ENCODE measurements at places on chromosomes 3 and 15. TPM values are rescaled to one million over a fixed set of nuclear protein-coding genes. Genes with fewer than 3 reads are reported as not detected.

DNA sequence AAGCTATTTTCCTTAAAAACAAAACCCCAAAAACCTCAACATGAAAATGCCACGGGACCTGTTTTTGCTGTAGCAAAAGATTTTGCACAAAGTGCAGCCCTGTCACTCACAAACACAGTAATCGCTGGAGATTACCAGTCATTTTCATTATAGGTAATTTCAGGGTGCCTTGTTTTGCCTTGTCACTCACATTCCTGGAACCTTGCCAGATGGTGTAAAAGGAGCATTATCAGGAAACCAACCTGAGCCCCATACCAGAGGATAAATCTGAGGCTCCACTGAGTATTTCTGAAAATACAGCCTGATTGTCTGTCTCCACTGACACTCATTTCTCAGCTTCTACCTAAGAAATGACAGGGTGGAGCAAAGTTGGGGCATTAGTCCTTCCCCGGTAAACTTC, 791.3 kb upstream of the LMCD1 start:
- DNase-seq = no peak

DNA sequence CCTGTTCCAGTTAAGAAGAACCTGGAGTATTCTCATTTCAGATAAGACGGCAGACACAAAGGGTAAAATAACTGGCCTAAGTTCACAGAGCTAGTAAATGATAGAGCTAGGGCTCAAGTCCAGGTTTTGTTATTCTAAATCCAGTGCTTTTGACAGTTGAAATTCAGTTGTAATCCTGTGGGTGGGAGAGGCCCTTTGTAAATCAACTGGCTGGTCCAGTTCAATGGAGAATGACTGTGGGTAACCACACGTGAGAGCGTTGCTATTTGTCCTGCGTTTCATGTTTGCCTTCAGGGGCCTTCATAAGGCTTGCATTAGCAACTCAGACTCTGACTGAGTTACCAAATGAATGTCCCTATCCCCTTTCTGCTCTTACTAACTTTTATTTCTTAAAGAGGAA, 24.2 kb upstream of the CD96 start:
- peak; percentile 46 for DNase-seq

DNA sequence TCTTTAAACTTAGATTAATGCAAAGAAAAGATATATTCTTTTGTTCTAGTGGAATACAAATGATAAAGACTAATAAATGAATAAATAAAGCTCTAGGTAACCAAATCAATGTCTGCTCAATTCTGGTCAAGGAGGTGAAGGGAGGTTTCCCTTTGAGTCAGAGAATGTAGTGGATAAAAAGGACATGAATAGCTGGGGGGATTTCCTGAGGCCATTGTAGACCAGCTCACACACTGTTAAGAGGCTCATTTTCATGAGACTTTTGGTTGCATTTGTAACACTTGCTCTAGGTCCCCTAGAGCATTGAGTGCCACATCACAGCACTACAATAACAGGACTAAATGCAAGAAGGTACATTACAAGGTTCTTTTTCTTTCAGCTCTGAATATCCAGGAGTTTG, 170.7 kb downstream of the TIGIT start:
- DNase-seq = no peak

GRCh38 chr3:48047841-48048464, 31.7 kb upstream of the MAP4 start:
- peak; percentile 30 for DNase-seq

GRCh38 chr15:67185051-67185450, 69.4 kb downstream of the AAGAB start:
- DNase-seq = no peak

DNA sequence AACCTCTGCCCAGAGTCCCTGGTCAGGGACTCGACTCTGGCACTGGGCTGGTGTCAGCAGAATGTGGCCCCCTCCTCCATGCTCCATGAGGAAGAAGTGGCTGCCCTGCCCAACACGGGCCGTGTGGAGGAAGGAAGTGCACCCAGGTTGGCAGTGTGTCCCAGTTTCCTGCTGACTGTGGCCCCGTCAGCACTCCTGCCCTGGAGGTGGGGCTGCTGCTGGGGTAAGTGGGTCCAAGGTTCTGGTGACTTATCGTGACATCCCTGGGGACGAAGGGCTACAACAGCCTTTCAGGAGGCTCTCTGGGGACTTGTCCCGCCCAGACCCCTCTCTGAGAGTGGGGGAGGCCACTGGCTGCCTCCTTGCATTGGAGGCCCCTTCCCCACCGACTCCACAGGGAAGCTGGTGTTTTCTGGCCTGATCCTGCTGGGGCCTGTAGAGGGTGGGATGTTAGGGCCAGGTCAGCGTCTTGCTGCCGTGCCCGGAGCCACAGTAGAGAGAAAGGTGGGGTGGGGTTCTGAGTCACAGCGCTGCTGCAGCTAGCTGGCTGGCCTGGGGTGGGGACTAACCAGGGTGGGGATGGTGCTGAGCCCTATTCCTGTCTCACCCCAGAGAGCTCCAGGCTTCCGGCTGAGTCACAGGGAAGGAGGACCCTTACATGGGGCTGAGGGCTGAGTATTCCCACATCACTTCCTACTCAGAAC, 10.5 kb downstream of the SEMA4B start:
- DNase-seq = peak; percentile 97

GRCh38 chr15:70358871-70359647, 261.3 kb upstream of the TLE3 start:
- no peak for DNase-seq

DNA sequence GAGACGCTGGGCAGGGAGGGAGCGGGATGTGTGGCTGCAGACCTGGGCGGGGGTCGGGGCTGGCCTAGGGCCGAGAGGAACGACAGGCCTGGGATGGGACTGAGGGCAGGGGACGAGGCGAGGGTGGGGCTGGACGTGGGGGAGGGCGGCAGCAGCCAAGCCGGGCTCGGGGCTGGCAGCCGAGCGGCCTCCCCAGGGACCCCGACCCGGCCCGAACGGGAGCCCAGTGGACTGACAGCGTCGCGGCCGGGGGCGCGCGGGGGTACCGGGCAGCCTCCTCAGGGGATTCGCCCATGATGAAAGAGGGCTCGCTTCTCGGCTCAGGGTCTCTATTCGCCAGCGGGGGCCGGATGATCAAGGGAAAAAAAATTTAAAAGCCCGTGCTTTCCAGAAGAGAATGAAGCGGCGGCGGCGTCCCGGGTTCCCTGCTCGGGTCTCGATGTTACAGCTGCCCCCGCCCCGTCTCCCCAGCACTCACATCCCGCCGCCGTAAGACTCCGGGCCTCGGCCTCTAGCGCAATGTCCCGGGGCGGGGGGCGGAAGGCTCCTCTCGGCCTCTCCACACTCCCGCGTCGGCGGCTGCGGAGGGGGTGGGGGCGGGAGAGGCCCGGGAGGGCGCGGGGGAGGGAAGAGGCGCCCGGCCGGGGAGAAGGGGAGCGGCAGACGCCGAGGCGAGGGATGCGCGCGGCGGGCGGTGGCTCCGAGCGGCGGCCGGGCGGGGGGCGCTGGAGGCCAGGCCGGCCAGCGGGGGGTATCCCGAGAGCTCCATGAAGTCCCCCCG, 4.3 kb downstream of the PTH1R start:
- DNase-seq = no peak

DNA sequence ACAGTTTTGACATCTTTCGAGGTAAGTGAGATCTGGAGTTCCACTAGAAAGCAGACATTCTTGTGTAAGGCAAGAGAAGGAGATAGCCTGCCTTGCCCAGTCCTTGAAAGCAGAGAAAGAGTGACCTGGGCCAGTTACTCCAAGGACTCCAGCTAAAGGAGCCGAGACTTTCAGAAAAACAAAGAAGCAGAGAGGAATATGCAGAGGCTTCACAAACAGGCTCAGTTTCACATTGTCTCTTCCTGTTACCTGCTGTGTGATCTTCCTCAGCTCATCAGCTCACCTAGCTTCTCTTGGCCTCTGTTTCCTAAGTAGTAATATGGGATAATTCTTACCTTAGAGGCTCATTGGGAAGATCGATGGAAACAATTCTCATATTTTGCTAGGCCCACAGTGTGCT, 81.0 kb downstream of the CDC25A start:
- no peak for DNase-seq

GRCh38 chr3:40661284-40661683, 136.5 kb downstream of the ZNF621 start:
- DNase-seq = no peak

DNA sequence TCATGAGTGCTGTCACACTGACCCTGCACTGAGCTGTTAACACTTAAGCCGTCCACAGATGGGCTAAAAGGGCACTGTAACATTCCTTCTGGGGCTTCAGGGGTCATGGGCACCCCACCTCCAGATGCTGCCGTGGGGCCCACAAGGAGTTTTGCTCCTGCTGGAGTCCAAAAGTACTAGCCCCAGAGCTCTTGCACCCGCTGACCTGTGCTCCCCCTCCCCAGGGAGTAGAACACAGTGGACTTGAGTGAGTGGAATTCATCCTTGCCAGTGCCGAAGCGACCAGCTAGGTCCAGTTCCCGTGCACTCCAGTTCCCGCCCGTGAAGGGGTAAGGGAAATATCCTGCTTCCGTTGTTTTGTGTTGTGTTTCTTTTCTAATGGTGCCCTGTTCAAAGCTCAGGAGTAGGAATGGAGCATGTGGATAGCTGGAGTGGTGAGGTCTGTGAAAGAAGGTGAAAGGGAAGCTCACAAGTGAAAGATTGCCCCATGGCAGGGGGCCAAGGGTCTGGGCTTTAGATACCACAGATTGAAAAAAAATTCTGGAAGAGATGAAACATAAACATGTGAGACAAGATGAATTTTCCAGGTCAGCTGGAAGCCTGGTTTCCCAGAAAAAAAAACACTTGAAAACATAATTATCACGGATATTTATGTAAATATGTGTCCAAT, 36.6 kb downstream of the SLCO2A1 start:
- DNase-seq = no peak

- DNase-seq = no peak
Measured at GRCh38 chr3:183008303-183008702, 28.0 kb upstream of the DCUN1D1 start.

The TIGIT gene
- not detected for total RNA-seq

The OR5K3 gene
- not detected for total RNA-seq

The C15orf39 gene
- total RNA-seq = 2.2 TPM

The PTX3 gene
- 0.90 TPM for total RNA-seq

Measured in bronchial epithelial cell (primary cell).